Stimulated activated CD4-positive, alpha-beta T cell treated with anti-CD3 and anti-CD28 coated beads, Interleukin-12 subunit alpha, Interleukin-12 subunit beta, amount 100 ng/mL, for 24 hours (primary cell): ENCODE measurements at places on chromosomes 4 and X.

DNA sequence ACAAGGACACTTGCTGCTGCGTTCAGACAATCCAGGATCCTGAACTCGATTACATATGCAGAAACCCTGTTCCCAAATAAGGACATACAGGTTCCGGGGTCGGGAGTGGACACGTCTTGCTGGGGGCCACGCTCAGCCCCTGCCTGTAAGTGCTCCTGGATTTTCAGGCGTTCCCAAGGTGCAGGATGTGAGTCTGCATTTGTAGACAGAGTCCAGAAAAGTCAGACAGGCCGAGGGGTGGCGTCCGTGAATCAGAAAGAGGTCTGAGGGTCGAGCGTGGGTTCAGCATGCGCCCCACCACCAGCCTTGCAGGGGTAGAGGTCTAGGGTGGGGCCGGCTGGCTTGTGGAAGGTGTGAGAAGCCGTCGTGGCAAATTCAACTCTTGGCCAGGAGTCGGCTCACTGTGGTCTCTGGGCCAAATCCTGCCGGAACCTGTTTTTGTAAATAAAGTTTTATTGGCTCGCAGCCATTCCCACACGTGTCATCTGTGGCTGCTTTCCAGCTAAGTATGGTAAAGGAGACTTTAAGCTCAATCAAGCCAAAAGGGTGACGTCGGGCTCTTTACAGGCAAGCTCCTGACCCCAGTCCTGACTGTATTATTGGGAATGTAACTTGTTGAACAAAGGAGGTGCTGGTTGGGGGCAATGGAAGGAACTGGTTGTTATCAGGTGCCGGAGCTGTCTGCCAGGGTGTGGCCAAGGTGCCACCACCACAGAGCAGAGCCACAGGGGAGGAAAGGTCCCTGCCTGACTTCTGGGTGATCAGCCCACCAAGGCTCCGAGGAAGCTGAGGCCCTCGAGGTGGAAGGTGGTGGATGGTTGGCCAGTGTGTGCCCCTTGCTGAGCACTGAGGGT lies 7.4 kb downstream of the DOK7 start:
- DNase-seq, result no peak

DNA sequence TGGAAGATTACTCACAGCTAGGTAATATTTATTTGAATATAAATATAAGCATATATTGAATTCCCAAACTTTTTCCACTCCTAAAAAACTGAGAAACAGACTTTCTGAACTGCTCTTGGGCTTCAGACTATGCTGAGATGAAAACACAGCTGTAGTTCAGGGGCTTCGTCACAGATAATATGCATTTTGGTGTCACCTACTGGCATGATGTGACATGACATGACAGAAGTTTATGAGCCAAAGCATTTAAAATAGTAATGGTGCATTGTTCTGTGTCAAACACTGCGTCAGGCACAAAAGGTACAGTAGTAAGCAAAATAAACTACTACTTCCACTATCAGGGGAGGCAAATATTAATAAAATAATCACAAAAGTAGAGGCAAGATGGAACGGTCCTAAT lies 171.3 kb downstream of the BTC start:
- DNase-seq, result no peak

- DNase-seq, result no peak
Observed at GRCh38 chr4:53744446-53745160, 153.3 kb upstream of the LNX1 start.

DNA sequence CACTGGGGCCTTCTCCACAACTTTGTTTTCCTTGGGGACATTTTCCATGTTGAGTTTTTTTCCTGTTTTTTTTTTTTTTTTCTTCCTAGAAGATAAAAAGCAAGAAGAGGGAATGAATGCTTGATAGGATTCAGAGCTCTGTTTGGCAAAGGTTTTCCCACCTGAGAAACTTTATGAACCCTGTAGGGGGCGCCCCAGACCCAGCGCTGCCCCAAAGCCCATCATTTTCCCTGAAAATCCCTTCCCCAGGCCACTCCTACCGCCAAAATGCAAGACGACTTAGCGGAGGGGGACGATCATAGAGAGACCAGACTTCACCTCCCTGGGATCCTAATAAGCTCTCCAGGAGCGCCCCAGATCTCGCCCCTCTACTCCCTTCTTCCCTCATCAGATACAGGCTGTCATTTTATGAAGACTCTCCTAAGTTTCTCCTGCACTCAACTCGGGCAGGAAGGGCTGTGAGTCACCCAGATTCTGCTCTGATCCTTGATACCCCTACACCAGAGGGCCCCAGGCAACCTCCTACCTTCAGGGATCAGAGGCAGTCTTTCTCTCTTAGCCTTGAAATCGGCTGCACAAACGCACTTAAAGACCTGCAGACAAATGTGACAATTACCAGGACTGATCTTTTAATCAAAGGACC lies 1.4 kb downstream of the BEX5 start:
- no peak for DNase-seq

DNA sequence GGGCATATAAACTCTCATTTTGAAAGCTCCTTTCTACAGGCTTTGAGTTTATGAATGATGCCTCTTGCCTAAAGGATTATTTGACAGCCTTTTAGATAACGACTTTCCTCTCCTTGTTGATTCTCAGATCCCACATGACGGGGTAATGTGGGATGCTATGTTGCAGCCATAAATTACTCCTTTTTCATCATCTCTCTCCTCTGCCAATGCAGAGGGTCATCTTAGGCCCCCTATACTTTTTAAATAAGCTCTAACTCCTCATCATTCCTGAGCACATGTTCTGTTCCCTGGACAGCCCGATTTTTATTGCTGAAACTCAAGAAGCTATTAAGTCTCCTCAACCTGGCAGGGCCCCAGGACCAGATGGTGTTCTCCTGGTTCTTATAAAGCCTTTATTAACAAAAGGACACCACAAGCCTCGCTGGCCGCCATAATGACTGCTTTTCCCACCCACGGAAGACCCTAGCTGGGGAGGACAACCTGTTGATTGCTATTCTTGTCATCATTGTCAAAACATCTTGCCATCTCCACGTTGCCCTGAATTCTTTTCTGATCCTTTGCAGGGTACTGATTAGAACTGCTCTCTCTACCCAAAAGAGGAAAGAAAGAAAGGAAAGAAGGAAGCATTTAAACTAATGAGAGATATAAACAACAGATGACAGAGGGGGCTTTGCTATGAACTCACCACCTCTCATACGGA lies 150.7 kb downstream of the DHX15 start:
- no peak for DNase-seq

DNA sequence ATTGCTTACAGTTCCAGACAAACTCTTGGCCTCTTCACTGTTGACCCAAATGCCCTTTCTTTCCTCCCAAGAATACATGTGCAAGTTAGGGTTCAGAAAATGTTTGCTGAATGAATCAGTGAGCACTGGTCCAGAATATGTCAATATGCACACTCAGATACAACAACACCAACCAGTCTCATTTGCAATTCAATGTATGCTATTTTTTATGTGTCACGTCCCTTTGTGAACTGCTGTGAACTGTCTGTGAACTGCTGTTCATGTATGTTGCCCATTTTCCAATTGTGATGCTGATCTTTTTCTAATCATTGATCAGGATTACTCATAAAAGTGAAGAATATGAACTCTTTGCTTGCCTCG lies 17.8 kb downstream of the GAB3 start:
- no peak for DNase-seq

DNA sequence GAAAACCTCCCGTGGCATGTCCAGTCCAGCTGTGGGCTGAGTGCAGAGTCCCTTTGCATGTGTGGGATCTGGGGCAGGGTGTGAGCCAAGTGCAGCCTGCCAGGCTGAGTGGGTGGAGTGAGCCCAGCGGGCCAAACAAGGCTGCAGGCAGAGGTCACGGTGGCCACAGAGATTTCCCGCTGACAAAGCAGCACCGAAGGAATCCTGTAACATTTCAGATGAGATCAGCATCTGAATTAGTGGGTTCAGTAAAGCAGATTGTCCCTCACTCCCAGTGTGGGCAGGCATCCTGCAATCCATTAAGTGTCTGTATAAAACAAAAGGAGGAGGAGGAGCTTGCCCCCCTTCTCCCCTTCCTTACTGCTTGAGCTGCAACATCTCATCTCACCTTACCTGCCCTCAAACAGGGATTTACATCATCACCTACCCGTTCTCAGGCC lies 324.4 kb downstream of the FAT4 start:
- no peak for DNase-seq

GRCh38 chr4:62402088-62402806 lies 1202.1 kb downstream of the ADGRL3 start:
- no peak for DNase-seq

DNA sequence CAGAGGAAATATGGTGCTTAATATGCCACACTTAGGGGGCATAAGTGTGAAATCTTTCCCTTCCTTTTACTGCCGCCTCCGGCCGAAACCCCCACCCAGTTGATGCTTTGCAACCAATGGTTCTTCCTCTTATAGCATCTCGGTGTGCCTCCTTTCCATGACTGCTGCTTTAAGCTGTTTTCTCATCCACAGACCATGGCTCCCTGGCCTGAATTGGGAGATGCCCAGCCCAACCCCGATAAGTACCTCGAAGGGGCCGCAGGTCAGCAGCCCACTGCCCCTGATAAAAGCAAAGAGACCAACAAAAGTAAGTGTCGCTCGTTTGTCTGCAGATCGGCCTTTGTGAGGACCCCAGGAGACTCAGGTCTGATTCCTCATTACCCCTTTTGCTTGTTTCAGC lies 6.7 kb downstream of the SLC34A2 start:
- DNase-seq, result no peak

DNA sequence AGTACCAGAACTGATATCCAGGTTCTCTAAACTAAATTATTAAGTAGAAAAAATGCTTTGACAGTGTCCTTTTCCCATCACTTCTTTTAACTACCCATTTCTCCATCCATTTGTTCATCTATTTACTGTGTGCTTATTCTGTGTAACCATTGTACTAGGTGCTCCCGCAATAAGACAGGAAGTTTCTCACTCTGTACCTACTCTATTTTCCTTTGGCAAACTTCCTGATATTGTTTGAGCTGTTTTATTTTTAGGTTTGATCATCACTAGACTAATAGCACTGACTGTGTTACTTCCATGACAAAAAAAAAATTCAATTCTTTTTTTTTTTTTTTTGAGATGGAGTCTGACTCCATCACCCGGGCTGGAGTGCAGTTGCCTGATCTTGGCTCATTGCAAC lies 102.5 kb upstream of the CASK start:
- DNase-seq, result no peak

DNA sequence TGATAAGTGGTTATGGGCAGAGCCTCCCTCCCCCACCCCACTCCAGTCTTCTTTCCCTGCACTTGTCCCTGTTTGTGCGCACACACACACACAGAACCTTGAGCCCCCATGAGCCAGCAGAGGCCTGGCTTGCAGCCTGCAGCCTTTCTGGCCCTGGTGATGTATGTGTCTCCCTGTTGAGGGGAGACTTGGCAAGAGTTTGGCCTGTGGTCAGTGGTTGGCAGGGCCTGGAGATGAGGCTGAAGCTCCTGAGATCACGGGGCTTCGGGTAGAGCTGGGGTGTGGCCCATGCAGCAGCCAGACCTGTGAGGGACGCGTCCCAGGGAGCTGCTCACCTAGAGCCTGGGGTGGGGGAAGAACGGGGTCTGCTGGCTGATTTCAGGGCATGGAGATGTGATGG lies 2.3 kb downstream of the GPR173 start:
- DNase-seq, result no peak

DNA sequence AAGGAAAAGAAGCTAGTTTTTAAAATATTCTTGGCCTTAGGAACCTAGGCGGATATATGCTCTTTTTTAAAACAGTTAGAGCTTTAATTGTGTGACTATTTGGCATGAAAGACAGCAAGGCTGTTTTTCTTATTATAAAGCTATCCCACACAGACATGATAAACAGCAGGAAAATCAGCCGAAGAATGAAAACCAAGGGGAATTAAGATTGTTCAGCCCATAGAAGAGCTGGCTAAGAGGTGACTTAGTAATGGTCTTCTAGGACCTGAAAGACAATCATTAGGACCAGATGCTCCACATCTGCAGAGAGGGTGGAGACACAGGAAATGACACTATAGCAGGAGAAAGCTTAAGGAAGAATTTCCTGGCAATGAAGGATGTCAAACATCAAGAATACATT lies 171.4 kb upstream of the NRK start:
- DNase-seq, result no peak

GRCh38 chr4:141248029-141248428 lies 27.3 kb downstream of the ZNF330 start:
- DNase-seq, result no peak

DNA sequence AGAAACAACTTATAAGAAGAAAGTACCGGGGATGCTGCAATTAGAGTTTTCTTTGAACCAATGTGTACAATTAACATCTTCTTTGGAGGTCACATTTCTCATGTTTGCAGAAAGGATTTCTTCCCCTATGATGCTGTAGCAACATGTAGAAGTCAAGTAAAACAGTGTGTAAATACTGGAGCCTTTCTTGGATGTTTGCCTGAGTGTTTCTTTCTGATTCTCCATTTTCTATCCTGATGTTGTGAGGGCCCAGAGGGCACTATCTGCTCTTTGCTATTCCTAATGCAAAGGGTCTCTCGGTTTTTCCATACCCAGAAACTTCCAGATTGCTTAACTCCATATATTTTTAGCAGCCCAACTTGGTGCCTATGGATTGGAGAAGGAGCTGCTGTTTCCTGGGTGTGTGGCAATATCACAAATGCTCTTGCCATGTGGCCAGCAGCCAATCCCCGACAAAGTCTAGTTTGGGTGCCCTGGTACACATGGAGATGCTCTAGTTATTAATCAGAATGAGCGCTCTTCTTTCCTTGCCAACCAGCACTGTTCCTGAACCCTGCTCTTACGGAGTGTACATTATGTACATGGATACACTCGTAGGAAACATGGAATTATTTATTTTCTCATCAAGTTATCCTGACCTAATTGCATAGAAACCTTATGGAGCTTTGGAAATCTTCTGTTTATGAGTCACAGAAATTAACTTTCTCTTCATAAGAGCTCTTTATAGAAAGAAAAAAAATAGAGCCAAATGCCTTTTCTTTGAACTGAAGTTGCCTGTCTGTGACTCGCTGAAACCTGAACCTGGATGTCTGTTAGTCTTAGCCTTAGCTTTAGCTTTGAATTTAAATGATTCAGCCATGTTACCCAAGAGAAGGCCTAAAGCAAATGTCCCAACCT lies 67.0 kb upstream of the GPC4 start:
- no peak for DNase-seq

DNA sequence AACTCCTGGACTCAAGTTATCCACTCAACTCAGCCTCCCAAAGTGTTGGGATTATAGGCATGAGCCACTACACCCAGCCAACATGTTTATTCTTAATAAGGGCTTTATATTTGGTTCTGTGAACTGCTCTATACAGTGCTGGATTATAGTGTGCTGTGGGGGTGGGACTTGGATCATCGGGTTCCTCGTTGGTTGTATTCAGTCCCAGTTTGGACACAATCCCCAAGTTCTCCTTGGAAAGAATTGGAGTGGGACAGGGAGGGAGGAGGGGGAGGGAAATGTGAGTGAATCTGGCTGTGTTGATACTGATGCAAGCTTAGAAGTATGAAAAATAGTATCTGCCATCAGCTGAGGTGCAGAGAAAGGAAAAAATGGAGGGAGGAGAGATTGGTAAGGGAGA lies 121.3 kb downstream of the KIT start:
- DNase-seq, result no peak

DNA sequence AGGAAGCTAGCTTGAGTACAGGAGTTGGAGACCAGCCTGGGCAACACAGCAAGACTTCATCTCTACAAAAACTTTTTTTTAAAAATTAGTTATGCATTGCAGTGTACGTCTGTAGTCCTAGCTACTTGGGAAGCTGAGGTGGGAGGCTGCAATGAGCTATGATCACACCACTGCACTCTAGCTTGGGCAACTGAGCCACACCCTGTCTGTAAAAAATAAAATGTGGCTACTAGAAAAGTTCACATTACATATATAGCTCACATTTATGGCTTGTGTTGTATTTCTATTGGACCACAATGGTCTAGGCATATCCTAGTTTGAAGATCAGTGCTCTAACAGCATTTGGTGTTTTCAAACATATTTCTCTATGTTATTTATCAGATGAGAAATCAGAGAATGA lies 11.8 kb upstream of the CPEB2 start:
- DNase-seq, result no peak
